ENCODE measurements at places on chromosomes 16 and 17. TPM values are rescaled to one million over a fixed set of nuclear protein-coding genes. Genes with fewer than 3 reads are reported as not detected.

DNA sequence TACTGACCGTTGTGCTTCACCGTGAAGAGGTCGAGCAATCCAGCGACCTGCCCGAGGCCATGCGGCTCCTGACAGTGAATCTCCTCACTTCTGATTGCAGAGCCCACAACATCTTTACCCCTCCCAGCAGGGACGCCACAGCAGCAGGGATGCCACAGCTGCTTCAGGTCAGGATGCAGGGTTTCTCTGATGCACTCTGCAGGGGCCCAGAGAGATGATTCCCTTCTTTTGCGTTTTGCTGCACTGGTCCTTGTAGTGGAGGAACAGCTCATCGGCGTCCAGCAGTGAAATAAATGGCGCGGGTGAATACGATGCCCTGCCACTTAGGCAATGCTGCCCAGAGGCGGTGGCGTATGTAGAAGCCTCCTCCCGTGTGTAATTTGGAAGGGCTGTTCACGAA lies 5.6 kb downstream of the KIAA0513 start:
- no peak for DNase-seq

GRCh38 chr17:19596869-19597268 lies 51.7 kb upstream of the ALDH3A2 start:
- DNase-seq: no peak

- no peak for DNase-seq
Measured at GRCh38 chr17:5236938-5237540, 2.4 kb upstream of the SCIMP start.

Gene GLIS2
- 4.4 TPM for total RNA-seq

Gene CIAPIN1
- total RNA-seq: 40.9 TPM

Measured in skin of body (tissue), 3 donors.